RKO (cell line): ENCODE measurements at places on chromosomes 11 and 22.

GRCh38 chr11:6475936-6476335 is 2.2 kb upstream of the TRIM3 start:
- DNase-seq: no peak

GRCh38 chr22:44729391-44730021 is 22.9 kb upstream of the ARHGAP8 start:
- DNase-seq: no peak

- DNase-seq: no peak
These were observed 10.8 kb downstream of the SYT12 start for GRCh38 chr11:67033661-67034166.

DNA sequence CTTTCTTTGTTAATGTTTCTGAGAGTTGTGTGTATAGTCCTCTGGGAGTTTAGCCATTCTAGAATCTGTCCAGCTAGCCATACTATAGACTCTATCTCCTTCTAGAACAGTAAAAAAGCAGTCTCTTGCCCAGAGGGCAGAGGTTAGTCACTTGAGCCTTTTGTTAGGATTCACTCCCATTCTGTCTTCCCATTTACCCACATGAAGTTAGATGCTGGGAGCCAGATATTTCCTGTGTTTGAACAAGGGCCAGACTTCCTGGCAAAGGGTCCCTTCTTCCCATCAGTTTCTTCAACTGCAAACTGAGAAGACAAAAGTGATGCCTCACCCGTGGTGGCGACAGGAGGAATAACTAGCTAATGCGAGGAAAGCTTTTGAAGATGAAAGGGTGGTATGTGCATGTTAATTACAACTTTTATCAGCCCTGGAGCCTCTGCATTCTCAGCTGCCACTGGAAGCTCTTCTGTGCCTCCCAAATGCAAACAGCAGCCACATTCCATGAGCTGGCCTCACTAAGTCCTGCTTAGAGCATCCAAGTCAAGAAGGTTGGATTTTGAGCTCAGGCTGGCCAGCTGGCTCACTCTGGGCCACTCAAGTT is 12.8 kb downstream of the CD44 start:
- no peak for DNase-seq

- DNase-seq: peak; percentile 41
These were observed 69.7 kb downstream of the ETS1 start for GRCh38 chr11:128517451-128518230.

- no peak for DNase-seq
These were observed 54.5 kb upstream of the WEE1 start for GRCh38 chr11:9518835-9519410.

DNA sequence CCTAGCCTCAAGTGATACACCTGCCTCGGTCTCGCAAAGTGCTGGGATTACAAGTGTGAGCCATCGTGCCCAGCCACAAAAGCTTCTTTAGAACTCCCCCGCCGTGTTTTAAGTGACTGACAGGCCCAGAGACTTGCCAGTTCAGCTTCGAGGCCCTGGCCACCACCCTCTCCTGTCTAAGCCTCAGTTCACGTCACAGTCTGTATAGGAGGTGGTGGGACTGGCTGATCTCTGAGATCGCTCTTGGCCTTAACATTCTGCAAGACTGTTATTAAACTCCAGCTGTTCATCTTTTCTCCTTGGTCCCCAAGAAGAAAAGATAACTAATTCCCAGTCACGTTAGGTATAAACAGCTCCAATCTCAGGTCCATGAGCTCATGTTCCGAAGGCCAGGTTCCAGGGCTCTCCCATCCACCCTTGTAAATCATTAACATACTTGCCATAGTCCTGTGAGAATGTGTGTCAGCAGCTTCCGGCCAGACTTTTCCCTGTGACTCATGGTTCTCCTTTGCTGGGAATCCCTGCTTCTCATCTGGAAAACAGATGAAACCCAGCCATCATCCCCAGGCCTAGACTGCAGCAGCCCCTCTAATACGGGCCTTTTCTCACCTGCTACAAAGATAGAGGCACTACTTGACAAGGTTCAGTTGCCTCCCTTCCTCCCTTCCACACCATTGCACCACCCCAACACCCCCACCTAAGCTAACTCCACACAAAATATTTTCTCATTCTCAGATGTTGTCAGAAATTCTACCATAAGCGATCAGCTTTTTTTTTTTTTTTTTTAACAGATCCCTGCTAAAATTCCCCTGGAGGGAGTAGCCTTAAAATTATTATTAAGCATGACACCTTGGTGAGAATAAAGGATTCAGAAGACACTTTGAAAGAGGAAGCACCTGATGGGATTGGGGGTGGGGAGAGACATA is 5.6 kb upstream of the KIAA0930 start:
- DNase-seq: peak; percentile 84

- peak; percentile 69 for DNase-seq
These were observed 51.5 kb downstream of the FAM181B start for GRCh38 chr11:82682003-82682751.

GRCh38 chr22:33873666-33874065 is 46.6 kb downstream of the LARGE1 start:
- DNase-seq: no peak

DNA sequence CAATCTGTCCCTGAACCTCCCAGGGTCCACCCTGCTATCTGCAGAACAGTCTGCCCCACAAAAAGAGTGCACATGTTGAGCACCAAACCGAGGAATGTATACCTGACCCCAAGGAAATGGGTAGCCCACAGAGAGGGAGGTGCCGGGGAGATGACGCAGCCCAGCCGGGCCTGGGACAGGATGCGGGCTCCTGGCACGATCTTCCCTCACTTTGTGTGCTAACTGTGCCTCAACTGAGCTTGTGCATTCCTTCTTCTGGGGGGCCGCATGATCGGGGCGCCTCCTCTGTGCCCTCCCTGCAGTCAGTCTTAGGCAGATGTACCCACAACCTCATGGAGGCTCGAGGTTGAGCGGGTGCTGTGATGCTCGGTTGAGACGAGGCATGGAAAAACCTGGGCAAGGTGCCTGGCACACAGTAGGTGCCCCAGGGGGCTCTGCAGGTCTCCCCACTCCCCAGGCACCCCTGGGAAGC is 2.4 kb downstream of the GAS2L1 start:
- no peak for DNase-seq

DNA sequence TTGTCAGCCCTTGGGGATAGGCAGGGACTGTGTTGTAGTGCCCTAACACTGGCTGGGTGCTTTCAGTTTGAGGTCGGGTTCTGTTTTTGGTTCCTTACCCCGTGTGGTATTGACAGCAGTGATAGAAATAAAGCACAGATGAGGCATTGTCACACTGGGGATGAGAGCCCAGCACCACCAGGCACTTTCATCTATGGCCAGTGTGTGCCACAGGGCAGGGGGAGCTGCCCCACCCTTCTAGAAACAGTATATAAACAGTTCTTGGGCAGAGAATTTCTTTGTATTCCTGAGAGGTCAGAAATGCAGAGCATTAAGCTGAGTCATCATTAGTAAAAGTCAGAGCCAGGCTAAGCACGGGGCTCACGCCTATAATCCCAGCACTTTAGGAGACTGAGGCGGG is 23.1 kb upstream of the CDC42EP2 start:
- DNase-seq: no peak

- no peak for DNase-seq
These were observed 7.7 kb upstream of the UBASH3B start for GRCh38 chr11:122647736-122648275.

GRCh38 chr22:36467946-36468345 is 13.5 kb downstream of the TXN2 start:
- DNase-seq: peak; percentile 60

DNA sequence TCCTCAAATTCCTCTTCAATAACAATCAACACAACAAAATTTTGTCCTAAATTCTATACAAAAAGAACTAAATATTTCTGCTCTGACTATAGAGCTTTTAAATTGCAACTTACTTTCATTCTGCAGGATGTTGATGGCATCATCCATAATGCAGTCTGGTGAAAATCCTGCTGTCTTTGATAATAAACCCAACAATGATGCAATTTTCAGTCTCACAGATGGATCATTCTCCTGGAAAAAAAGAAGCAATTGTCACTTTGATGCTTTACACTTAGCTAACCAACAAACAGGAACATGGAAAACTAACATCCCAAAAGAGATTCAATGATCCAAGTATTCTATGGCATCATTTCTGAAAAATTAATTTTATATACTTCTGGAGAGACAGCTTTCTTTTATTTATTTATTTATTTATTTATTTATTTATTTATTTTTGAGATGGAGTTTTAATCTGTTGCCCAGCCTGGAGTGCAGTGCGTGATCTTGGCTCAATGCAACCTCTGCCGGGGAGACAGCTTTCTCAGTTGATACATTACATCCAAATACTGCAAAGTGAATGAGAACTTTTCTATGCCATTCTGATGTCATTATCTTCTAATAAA is 13.0 kb downstream of the INTS4 start:
- no peak for DNase-seq

GRCh38 chr11:33620423-33621171 is 80.0 kb downstream of the C11orf91 start:
- DNase-seq: no peak

- DNase-seq: no peak
These were observed 211.3 kb downstream of the NXPE2 start for GRCh38 chr11:114889594-114890011.

- DNase-seq: peak; percentile 92
These were observed at the start of gene SMTN for GRCh38 chr22:31080848-31081649. Gene SMTN (plus strand): TSS chr22:31081318. CDS start chr22:31083259, 1,941 bp downstream.

GRCh38 chr22:22878801-22879674 is 8.6 kb upstream of the IGLL5 start:
- no peak for DNase-seq

DNA sequence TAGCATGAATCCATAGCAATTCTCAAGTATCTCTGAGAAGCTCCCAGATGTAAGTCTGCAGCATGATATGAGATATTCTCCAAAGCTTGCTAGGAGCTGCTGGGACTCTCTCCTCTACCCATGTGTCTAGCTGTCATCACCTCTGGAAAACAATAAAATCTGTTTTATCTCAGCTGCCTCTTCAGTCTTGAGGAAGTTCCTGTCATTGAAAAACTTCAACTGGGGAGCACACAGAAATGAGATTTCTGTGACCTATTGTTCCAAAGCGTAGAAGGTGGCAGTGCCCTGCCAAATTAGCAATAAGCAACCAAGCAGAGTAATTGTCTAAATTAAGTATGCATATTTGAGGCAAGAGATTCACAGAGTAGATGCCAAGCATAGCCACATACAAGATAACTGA is 1380.6 kb upstream of the RAG2 start:
- no peak for DNase-seq

DNA sequence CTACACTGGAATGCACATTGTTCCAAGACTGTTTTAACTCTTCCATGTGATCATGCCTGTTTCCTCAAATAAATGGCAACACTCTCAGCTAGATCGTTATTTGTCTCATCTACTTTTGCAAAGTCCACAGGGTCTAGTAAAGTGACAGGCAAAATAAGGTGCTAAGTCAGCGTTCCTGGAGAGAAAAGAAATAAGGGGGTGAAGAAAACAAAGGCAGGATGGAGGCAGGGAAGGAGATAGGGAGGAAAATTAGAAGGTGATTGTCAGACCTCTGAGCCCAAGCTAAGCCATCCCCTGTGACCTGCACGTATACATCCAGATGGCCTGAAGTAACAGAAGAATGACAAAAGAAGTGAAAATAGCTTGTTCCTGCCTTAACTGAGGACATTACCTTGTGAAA is 132.1 kb downstream of the RAB38 start:
- no peak for DNase-seq

DNA sequence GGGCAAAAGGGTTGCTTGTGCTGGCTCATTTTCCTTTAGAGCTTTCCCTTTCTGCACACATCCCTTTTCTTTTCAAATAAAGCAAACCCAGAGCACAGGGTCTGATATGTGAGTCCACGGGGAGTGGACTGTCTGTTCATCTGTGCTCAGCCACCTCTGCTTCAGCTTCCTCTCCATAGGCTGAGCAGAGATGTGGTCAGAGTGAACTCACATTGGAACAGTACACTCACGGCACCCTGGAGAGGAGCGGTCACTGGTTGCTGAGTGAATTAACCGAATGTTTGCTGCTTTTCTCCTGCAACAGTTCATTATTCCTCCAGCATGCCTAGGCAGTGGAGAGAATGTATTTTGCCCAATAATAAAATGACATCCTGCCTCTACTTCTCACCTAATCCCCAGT is 36.3 kb upstream of the CABP7 start:
- DNase-seq: no peak

GRCh38 chr11:120383518-120384155 is 47.4 kb downstream of the ARHGEF12 start:
- peak; percentile 19 for DNase-seq

DNA sequence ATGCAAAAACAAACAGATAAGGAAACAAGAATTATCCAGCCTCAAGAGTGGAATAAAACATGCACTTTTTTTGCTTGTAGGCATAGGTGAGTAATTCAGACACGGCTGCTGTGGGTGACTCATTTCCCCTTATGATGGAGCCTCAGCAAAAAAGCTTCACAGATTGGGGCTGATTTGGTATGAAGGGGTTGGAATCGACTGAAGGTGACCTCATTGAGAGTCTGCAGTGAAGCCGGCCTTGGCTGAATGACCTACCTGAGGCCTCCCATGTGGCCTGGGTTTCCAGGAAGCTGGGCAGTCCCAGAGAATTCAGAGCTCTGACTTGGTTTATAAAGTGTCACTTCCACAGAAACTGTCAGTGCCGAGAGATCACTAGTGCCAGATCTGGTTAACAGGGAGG is 34.2 kb upstream of the VPREB1 start:
- peak; percentile 91 for DNase-seq

- DNase-seq: no peak
These were observed 30.7 kb downstream of the FAM168A start for GRCh38 chr11:73566977-73567755.

DNA sequence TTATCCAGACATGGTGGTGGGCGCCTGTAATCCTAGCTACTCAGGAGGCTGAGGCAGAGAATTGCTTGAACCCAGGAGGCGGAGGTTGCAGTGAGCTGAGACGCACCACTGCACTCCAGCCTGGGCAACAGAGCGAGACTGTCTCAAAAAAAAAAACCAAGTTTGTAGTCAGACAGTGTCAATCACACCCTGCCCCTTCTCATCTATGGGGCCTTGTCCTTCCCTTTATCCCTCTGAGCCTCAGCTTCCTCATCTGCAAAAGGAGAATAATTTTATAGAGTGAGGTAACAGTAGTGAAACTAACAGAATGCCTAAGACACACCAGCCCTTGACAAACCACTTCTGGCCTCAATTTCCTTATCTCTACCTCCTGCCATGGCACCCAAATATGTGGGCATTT is 10.7 kb downstream of the BCL9L start:
- DNase-seq: no peak

DNA sequence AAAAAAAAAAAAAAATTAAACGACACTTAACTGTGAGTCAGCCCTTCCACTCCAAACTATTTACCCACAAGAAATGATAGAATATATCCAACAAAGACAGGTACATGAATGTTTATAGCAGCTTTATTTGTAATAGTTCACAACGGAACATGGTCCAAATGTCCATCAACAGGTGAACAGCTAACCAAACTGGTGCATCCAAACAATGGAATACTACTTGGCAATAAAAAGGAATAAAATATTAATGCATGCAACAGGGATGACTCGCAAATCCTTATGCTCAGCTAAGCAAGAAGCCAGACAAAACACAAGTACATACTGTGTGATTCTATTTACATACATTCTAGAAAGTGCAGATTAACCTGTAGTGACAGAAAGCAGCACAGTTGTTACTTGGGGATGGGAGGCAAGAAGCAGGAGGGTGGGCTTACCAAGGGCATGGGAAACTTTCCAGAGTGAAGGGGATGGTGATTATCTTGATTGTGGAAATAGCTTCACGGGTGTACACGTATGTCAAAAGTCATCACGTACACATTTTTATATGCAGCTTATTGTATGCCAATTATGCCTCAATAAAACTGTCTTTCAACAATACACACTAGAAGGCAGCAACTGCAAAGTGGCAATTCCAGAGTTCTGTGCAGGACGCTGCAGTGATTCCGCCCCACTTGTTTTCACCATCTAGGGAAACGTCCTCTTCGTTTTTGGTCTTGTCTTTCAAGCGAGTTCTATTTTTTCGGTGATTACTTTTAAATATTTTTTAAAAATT is 6.7 kb upstream of the SF1 start:
- no peak for DNase-seq
